Activated CD4-positive, alpha-beta T cell treated with anti-CD3 and anti-CD28 coated beads, Interleukin-10, Interleukin-2, amounts not matched to agents 100 ng/mL and 50 ng/mL, durations not matched to agents 16 hours and 8 hours (primary cell): ENCODE measurements at places on chromosomes 7 and 10.

DNA sequence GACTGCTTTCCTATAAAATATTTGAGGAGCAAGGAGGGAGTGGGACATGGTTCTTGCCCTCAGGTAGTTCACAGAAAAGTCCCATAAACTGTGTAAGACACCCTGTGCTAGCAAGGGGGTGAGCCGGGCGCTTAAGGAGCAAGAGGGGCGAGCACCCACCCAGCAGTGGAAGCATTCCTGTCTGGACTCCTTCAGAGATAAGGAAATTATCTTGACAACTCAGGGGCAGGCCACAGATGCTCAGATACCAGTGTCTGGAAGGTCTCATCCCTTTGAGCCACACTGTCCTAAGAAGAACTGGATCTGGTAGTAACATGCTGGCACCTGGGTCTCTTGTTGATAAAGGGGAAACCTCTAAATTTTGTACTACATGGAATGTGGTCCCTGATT lies 54.1 kb downstream of the DAGLB start:
- DNase-seq = no peak

DNA sequence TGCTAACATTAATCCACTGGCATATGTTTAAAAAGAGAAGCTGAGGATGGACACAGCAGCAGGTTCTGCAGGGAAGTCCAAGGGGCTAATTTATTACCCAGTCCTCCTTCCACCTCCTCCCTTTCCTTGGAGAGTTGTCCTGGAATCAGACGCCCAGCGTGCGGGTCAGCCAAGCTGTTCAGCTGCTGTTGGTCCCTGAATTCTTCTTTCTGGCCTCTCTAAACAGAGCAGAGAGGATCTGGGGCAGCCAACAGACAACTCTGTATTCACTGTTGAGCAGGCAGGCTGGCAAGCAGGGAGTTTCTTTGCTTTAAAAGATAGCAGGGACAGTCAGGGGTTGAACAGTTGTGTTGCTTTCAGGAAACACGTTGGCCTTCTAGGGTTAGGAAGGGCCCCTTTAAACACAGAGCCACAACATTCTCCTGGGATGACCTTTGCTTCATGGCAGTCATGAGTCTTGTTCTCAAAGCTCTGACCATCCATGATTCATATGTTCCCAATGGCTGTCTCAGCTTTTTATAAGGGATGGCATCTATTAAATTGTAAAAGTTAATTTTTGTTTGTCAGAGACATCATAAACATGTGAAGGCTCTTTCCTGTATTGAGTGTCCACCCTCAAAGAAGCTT lies 217.0 kb downstream of the CREB5 start:
- no peak for DNase-seq

GRCh38 chr7:77504951-77505350 lies 32.1 kb upstream of the PTPN12 start:
- DNase-seq = no peak

- peak; percentile 9 for DNase-seq
Measured at GRCh38 chr10:93703066-93703465, 674 bp upstream of the FRA10AC1 start.

GRCh38 chr7:87155788-87156187 lies 3.5 kb downstream of the DMTF1 start:
- DNase-seq = no peak
